ENCODE measurements at places on chromosomes 4 and X.

GRCh38 chr4:3246458-3247398 lies 2.2 kb upstream of the MSANTD1 start:
- DNase-seq: no peak

DNA sequence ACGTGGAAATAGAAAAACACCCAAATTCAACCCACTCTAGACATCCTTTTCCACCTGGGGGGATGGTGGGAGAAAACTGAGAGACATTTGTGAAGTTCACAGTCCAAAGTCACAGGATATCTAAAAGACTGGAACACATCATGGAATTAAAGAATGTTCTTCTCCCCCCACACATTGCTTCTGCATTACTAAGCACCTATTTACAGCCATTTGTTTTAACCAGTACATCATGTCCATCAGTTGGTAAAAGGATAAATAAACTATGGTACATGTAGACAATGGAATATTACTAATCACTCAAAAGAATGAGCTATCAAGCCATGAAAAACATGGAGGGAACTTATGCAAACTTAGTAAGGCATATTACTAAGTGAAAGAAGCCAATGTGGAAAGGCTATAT lies 185.5 kb upstream of the ANXA10 start:
- no peak for DNase-seq

DNA sequence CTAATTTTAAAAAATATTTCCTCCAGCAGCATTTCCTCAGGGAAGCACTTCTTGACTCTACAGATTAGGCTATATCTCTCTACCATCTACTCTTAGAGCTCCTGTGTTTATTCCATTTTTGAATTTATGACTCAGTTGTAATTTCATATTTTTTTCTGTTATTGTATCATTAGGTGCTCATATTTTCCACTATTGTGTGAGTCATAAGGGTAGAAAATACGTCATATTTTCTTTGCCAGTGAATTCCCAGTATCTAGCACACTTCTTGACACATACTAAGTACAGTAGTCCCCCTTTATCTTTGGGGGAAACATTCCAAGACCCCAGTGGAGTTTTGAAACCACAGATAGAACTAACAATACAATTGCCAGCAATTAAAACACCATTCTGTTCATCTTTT lies 431.2 kb downstream of the GASK1B start:
- DNase-seq: no peak

DNA sequence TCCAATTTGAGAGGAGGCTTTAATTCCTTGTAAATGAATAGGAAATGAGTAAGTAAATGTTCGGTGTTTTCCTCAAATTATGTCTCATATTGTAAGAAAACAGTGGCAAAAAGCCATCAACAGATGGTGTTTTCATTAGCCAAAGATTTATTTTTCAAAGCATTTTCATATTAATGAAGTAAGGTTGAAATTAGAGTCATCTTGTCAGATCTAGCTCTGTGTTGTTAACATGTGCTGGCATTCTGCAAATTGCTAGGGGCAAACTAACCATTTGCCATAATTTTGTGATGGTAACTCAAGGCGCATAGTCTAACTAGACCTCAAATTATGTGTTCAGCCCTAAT lies 24.7 kb downstream of the MID2 start:
- DNase-seq: no peak

- no peak for DNase-seq
Measured at GRCh38 chr4:4919927-4920326, 60.5 kb downstream of the MSX1 start.

DNA sequence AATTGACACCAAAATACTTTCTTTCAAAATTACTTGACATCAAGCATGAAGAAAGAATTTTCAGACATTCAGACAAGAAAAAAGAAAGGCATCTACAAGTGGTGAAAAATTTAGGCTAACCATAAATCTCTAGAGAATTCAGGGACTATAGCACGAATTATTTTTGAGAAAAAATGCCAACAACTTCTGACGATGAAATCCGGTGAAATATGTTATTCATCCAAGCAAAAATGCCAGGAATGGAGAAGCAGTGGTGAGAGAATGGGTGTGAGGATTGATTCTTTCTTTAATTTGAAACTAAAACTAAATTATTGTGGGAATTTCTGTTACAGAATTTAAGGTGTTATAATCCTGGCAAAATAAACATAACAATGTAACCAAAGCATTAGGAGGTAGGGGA lies 69.4 kb upstream of the SORBS2 start:
- no peak for DNase-seq

DNA sequence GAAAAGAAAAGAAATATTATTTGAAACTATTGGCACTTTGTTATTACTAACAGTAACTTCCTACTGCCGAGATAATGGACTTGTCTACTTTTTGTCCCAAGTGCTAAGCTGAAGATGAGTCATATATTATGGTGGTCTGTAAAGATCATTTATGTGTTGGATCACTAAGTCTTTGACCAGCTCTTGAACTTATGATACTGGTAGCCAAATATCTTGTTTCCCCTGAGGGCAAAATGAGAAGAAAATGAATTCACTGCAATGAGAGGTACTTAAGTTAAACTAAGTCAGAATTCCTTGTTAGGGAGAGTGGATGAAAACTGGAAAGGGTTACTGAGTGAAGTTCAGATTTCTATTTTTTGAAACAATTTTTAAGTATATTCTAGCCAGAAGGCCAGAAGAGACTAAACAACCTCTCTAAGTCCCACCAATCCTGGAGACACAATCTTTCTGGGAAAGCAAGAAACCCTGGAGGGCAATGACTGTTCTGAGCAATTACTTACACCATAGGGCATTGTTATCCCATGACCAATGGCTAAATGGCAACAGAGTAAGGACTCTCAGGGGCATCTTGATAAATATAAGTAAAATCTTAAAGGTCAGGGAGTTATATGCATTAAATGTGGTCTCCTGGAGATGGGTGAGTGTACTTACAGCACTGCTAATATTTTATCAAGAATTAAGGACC lies 287.7 kb downstream of the STIM2 start:
- DNase-seq: no peak

DNA sequence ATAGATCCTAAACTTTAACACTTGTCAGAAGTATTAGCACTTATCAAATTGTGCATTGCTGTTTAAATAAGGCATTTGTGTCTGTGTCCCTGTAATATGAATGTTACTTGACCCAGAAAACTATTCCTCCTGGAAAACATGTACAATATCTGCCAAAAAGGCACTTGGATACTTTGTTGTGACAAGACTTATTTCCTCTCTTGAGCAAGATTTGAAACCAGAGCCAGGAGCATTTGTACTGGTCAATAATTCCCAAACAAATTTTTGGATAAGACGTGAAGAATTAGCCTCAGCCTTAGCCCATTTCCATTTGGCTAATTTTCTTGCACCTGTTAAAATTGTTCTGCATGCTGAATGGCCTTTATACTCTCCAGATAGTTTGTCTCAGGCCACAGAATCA lies 176.3 kb upstream of the GK2 start:
- no peak for DNase-seq

DNA sequence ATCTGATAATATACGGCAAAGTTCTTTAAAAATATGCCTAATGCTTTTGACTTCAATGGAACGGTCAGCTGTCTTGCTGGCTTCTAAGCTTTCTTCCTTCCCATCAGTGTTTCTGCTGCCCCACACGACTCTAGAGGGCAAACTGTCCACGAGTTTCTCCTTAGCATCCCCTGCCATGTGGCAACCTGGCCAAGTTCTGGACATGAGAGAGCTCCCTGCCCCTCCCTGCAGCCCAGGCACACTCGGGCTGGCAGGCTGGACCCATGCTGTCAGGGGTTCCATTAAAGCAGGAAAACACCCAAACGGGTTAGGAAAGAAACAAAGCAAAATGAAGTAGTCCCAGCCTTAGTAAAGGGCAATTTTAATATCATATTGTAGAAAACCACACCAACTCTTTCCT lies 38.8 kb downstream of the KDR start:
- DNase-seq: no peak

All from stimulated activated CD8-positive, alpha-beta memory T cell treated with anti-CD3 and anti-CD28 coated beads, Interleukin-12 subunit alpha, Interleukin-12 subunit beta, amount 100 ng/mL, for 4 hours (primary cell).